ENCODE measurements at places on chromosomes 16 and 17. TPM values are rescaled to one million over a fixed set of nuclear protein-coding genes. Genes with fewer than 3 reads are reported as not detected.

DNA sequence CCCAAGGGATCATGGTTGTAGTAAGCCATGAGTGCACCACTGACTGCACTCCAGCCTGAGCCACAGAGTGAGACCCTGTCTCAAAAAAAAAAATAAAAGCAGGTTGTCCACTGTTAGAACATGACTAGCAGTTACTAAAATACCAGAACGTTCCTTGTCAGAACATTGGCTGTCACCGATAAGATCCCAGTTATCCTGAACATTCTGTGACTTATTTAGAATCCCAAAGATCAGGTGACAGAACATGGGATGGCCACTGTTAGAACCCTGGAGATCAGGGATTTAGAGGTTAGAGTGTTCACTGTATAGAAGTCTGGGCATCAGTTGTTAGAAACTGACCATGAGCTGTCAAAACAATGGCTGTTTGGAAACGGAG, 8.6 kb downstream of the CES4A start:
- no peak for DNase-seq

DNA sequence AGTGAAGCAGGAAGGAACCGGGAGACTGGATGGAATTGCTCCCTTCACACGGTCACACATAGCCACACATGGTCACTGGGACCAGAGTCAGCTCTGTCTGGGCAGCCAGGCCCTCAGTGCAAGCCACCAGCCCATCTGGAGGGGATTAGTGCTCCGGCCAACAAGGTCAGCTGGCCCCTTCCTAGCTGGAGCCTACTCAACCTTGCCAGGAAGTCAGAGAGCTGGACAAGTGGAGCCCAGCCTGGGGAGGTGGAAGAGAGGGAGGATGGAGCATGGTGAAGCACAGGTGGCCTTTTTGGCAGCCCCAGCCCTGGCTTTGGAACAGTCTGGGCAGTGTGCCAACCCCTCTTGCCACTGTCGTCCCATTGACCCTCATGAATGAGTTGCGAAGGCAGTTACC, 3.7 kb upstream of the CACNA1G start:
- DNase-seq = no peak

DNA sequence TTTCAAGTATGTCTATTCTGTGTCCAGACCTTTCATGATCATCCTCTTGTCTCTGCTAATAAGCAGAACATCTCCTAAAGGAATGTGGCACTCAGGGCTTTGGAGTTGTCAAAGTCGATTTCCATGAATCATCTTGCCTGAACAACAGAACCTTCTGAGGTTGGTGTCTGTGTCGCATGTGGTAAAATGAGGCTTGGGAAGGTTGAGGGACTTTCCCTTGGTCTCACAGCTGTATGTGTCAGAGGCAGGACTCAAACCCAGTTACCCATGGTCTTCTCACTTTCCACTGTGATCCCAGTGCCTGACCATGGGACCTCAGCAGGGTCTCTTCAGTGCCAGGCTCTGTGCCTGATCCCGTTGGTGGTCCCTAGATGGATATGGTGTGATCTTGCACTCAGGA, 4.2 kb upstream of the GPRC5B start:
- DNase-seq = no peak

DNA sequence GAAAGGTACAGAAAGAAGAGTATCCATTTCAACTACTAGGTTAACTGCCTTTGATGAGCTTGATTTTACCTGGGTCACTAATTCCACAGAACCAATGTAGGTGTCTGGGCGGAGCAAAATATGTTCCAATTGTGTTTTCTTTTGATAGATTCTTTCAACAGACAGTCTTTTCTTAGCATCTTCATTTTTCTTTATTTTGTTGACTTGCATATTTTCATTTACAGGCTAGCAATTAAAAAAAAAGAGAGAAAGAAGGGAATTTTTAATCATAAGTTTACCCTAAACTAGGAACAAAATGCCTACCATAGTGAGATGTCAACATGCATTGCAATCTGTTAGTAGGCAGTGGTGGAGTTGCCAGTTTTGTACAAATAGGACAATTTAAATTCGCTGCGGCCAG, 1.0 kb downstream of the TOP2A start:
- no peak for DNase-seq

DNA sequence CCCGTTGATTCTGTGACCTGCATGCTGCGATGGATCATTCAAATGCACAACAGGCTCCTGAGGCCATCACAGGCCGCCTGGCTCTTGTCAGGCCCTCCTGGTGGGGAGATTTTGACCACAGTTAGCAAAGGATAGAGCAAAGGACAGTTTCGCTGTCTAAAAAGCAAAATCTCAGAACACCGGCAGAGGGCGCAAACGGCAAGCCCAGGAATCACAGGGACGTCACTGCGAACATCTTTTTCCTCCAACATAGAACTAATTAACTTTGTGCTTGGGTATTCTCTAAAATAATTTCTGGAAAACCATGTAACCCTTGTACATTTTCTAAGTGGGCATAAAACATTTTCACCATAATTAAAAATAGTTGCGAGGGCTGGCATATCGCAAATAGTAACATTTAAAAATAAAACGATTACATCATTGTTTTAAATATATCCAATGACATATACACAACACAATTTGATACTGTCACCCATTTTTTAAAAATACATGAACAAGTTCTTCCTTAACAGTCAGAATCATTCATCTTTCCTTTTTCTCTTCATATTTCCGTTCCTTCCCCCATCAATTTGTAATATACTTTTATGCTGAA, 19.7 kb upstream of the SLC47A1 start:
- peak; percentile 74 for DNase-seq

GRCh38 chr17:17609121-17609520, 17.6 kb upstream of the PEMT start:
- no peak for DNase-seq

DNA sequence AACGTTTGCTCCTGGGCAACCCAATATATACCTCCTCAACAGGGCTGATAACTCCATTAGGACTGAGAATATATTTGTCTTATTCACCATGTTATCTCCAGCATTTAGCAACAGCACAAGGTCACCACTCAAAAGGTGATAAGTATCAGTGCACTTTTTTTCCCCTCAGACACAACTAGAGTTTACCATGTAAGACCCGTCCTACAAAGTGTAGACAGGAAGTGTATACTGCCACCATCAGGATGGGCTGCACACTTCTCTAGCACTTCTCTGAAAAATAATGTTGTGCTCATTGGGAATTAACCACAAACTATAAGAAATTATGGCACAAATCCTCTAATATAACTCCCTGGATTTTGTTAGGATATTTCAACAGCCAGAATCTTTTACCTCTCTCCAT, 5.7 kb upstream of the VAT1L start:
- no peak for DNase-seq

DNA sequence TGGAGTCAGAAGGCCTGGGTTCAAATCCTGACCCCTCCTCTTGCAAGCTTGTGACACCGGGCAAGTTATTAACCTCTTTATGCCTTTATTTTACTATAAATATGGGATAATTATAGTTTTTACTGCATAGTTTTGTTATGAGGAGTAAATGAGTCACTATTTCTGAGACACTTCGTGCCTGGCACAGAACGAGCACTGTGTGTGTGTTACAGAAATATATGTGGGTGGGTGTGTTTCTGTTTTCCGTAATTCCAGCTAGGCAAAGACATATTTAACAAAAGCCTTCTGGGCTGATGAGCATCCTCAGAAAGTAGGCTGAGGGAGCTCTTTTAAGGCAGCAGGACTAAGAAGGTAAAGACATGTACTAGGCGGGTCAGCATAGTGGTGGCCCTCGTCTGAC, 417.9 kb downstream of the MAF start:
- DNase-seq = no peak

GRCh38 chr16:73237601-73238000, 189.7 kb upstream of the ZFHX3 start:
- DNase-seq = no peak

CSH1 gene
- 0.50 TPM for polyA plus RNA-seq

GRCh38 chr16:31196324-31197088, 6.1 kb downstream of the PYCARD start:
- DNase-seq = no peak

DNA sequence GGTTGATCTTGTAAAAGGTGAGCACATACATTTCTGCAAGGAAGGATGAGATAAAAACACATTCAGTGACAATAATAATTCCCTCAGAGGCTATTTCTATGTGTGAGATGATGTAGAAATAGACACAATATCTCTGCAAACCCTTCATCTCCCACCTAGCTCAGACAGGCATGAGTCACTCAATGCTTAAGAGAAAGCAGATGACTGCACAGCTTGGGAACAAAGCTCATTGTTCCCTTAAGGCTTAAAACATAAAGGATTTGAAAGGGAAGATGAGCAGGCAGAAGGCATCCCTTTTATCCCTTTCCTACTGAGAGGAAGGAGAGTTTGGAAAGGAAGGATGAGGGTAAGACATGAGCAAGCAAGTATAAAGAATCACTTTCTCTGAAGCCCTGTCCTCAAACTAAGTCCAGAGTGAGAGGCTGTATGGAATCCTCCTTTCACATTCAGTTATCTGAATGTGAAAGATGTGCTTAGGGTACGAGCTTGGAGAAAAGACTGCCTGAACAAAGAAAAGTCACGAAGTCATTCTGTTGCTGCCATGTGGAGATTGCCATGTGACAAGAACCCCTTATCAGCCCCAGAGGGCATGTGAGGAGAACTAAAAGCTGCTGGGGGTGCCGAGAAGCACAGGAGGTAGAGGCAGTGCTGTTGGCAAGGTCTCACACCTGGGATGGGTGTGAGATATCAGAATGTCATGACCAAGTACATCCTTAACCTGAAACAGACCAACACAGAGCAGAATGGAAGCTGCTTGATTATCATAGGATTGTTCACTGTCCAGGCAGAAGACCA, 58.2 kb downstream of the CNTNAP4 start:
- DNase-seq = no peak

APOBR gene
- 1.2 TPM for polyA plus RNA-seq

TEKT1 gene
- polyA plus RNA-seq = not detected

- no peak for DNase-seq
Measured at GRCh38 chr16:88088161-88088581, 136.9 kb downstream of the BANP start.

GRCh38 chr16:26697807-26698206, 368.9 kb upstream of the C16orf82 start:
- no peak for DNase-seq

DNA sequence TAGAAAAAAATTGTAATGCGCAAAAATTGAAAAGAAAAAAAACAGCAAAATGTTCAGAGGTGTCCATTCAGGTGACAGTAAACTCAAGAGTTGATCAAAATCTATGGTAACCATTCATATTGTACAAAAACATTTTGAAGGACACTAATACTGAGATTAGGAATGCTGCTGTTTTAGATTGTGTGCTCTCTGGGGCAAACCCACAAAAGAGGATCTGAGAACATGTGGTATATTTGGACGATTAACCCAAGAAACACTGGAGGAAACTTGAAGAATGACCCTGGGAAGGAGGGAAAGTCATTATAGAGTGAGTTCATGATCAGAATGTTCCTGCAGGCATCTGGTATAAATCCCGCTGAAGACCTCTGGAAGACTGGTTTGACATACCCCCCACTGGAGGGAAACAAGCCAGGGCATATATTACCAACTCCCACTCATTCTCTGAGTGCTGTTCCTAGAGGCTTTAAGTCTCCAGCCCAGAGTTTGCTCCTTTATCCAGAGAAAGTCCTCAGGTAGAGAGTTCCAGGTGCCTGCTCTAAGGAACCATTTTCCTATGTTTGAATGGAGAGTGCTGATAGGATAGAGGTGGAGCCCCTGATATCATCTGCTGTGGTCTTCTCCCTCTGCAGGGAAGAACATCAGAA, 1.2 kb downstream of the KRTAP4-2 start:
- no peak for DNase-seq

GRCh38 chr17:57986841-57987580, 1.0 kb downstream of the VEZF1 start:
- DNase-seq = peak; percentile 75

- DNase-seq = no peak
Measured at GRCh38 chr16:5490499-5490898, 392.9 kb upstream of the EEF2KMT start.

- DNase-seq = no peak
Measured at GRCh38 chr17:8142887-8143580, 9.2 kb downstream of the PER1 start.

CCDC200 gene
- polyA plus RNA-seq = 11.2 TPM
